Urothelium cell line (cell line): ENCODE measurements at places on chromosomes 2 and 18.

GRCh38 chr18:11407940-11408339 is 201.5 kb upstream of the SLC35G4 start:
- DNase-seq, result peak; percentile 72

GRCh38 chr18:365651-366050 is 97.8 kb upstream of the THOC1 start:
- DNase-seq, result no peak

DNA sequence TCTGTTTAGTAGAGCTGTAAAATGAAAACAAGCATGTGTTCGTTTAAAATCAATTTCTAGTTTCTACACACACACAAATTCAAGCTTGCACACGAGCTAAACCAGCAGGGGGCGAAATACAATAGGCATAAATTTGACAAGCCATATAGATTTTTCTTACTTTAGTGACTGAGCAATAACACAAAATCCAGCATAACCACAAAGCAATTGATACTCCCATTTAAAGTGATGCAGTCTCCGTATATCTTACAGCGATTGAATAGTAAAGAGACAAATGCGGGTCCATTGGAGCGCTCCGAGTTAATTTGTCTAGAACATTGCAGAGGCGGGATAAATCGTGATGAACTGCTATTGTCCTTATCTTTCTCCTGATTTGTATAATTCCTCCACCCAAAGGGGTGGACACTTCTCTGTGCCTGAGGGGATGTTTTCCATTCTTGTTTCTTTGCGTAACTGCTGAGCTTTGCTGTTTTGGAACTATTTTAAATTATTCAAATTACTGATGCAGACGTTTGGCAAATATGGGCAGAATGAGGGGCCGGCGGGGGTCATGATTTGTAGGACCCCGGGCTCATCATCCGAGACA is 1.2 kb upstream of the AFTPH start:
- peak; percentile 50 for DNase-seq

DNA sequence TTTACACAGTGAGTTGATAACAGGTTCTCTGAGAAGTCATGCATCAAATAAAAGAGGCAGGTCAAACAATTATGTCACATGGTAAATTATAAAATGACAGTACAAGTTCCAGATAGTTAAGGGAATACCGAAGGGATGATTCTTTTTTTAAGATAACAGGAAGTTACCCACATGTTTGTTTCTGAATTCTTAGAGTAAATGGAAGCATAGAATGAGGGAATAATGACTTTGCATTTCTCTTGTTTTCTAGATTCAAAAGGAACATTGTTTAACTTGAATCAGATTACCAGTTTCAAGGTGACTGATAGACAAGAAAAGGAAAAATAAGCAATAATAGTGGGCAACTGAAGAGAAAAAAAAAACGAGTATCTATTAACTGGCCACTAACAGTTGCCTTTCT is 124.5 kb downstream of the MIB1 start:
- DNase-seq, result no peak

GRCh38 chr2:40357667-40358066 is 94.2 kb downstream of the SLC8A1 start:
- DNase-seq, result no peak

- no peak for DNase-seq
These were observed 3.9 kb upstream of the TNFRSF11A start for GRCh38 chr18:62321201-62321600.

- peak; percentile 70 for DNase-seq
These were observed 62.9 kb upstream of the CTIF start for GRCh38 chr18:48475635-48476549.

GRCh38 chr2:164066095-164066494 is 330.3 kb upstream of the FIGN start:
- no peak for DNase-seq

GRCh38 chr2:151337643-151338042 is 19.7 kb upstream of the TNFAIP6 start:
- no peak for DNase-seq

DNA sequence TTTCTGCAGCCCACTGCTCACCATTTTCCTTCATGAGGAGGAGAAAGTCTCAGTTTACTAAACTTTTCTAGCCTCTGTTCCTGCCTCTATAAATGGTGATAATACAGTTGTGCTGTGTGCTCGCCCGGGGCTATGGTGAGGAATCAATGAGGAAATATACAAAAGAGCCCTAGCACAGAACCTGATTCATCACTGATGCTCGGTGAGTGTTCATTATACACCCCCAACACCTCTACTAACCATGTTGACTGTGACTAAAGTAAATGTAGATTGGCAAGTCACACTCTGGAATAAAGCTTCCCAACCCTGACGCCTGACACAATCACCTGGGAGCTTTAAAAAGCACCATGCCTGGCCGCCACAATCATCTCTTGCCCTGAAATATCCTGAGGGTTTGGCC is 118.8 kb upstream of the CYP1B1 start:
- no peak for DNase-seq

GRCh38 chr2:11405599-11406266 is 60.2 kb downstream of the E2F6 start:
- DNase-seq, result no peak

DNA sequence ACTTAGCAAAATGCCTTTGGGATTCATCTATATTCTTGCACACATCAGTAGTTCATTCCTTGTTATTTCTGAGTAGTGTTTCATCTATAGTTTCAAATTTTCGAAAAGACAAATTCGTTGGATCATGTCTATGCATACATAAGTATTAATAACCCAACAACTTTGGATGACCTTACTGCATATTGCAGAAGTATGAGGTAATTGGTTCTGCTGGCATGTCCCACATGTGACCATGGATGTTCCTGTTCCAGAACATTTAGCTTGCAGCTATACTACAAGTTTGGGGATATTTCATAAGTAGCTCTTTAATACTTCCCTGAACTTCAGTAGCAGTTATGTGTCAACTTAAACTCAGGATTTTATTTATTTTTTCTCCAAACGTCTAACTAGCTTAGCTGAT is 44.9 kb downstream of the APLF start:
- no peak for DNase-seq

- DNase-seq, result no peak
These were observed 96.8 kb upstream of the ARL4C start for GRCh38 chr2:234593636-234594035.

- no peak for DNase-seq
These were observed 5.4 kb downstream of the CFAP36 start for GRCh38 chr2:55524884-55525437.

- no peak for DNase-seq
These were observed 539.6 kb upstream of the FSHR start for GRCh38 chr2:49693961-49694360.

GRCh38 chr2:62208758-62209114 is 12.8 kb downstream of the B3GNT2 start:
- DNase-seq, result no peak

DNA sequence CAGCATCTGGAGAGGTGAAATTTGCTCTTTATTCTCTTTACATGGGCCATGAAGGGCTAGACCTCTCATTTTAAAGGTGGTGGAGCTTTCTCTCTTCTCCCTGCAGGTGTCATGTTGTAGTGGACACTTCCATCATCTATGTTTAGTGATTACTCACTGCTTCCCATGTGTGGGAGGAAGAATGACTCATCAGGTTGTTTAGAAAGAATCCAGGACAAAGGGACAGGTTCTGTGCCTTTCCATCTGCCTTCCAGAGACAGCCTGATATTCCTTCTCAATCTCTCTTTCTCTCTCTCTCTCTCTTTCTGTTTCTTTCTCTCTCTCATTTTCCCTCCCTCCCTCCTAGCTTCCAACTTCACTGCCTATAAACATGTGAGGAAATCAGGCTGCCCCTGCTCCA is 38.7 kb downstream of the SCG2 start:
- DNase-seq, result peak; percentile 84

DNA sequence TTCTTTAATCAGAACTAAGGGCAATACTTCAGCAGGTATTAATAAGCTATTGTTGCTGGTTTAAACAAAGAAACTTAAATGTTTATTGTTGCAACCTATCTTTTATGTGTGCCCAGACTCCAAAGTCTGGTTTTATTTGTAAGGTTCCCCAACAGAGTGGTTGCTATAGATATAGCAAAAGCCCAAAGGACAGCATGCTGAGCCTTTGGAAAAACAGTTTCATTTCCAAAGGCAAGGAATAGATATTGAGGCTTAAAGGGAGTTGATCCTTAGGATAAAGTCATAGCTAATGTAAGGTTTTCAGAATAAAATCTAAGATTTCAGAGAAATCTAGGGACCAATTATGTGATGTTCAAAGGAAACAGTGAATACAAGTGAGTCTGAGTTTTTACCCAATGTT is 413.2 kb upstream of the SLC14A2 start:
- no peak for DNase-seq

- no peak for DNase-seq
These were observed 505.4 kb upstream of the DDX18 start for GRCh38 chr2:117308861-117309770.

- DNase-seq, result no peak
These were observed 785.8 kb downstream of the RNF144A start for GRCh38 chr2:7703048-7703447.

DNA sequence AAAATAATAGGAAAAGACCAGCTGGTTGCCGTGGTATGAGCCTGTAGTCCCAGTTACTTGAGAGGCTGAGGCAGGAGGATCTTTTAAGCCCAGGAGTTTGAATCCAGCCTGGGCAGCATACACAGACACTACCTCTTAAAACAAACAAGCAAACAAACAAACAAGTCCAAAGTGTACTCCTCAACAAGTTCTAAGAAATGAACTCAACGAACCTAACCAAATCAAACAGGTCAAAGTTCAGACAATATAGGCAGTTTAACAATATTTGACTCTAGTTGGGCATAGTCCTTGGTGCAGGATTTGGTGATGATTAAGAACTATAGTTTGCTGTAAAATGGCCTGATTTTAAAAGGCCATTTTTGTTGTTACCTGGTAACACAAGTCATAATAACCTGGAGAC is 41.9 kb upstream of the RHOB start:
- no peak for DNase-seq

GRCh38 chr2:172555272-172555521 is 693 bp upstream of the PDK1 start:
- no peak for DNase-seq
